Activated CD8-positive, alpha-beta memory T cell treated with anti-CD3 and anti-CD28 coated beads for 4 hours (primary cell): ENCODE measurements at places on chromosomes 1 and 21.

DNA sequence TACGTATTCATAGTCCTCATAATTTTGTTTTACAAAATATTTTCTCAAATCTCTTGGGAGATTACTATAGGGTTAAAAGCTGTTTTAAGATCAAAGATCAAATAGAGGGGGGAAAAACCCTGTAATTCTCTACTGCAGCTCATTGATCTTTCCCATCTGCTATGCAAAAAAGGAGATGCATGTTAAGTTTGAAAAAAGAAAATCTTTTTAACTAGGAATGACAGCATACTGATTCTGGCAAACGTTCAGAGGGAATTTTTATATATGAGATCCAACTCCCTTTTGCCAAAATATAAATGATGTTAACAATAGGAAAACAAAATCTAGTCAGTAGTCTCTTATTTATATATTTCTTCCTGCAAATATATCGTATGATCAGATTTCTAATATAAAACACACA is 69.1 kb downstream of the SMYD3 start:
- DNase-seq = no peak

DNA sequence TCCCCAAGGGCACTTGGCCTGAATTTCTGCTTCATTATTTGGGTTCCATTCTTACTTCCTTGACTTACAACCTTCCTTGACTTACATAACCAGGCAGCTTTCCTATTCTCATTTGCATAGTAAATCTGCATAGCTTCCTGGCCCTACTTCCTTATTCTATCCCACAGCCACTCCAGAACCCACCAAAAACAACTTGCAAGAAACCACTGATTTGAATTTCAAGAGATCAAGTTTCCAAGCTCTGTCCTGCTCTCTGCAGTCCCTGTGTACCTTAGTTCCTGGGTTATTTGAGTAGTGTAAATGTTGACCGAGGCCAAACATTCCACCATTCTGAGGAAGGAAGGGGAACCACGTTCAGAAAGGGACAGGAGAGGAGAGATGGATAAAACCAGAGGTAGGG is 603.3 kb downstream of the PTPRC start:
- no peak for DNase-seq

DNA sequence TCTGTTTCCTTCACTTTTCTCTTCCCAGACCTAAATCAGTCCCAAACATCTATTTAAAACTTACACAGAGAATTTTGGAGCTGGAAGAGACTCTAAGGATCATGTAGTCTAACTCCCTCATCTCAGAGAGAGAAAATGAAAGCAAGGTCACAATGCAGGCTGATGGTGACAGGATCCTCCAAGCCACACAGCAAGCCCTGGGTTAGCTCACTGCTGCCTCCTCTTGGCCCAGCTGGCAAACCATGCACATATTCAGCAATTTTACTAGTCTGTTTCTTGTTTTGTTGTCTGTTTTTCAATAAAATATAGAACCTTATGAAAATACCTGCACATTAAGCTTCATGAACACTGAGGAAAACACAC is 27.7 kb upstream of the LY9 start:
- peak; percentile 64 for DNase-seq

- no peak for DNase-seq
Observed at GRCh38 chr1:5935026-5935425, 57.2 kb downstream of the NPHP4 start.

GRCh38 chr1:182029002-182029378 is 32.5 kb downstream of the ZNF648 start:
- no peak for DNase-seq

DNA sequence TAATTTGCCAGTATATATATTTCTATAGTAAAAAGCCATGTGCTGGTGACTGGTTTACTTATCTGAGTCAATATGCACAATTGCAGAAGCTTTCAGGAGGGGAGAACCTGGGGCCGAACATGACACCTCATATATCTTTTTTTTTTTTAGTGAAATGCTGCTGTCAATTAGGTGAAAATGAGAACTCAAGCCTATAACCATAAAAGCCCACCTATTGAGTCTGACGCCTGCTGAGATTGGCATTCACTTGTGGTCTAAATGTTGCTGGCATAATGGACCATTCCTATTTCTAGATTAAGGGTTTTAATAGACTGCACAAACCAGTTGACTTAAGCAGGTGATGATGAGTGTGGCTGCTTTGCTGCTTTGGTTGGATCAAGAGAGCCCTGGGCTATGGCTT is 10.8 kb downstream of the NTMT2 start:
- no peak for DNase-seq

- peak; percentile 25 for DNase-seq
Observed at GRCh38 chr1:108828074-108828961, 28.6 kb downstream of the AKNAD1 start.
